ENCODE measurements at places on chromosomes 13 and 19. TPM values are rescaled to one million over a fixed set of nuclear protein-coding genes. Genes with fewer than 3 reads are reported as not detected.

Gene SLITRK5
- total RNA-seq = not detected

Gene ZNF730
- 1.6 TPM for total RNA-seq

Gene MYO16
- total RNA-seq = 1.1 TPM

Gene STOML3
- total RNA-seq = not detected

Gene RUBCNL
- total RNA-seq = 1.1 TPM

Gene PRRG2
- 1.5 TPM for total RNA-seq

Gene IRGC
- total RNA-seq = not detected

Gene ENOX1
- not detected for total RNA-seq

Gene CBARP
- 0.14 TPM for total RNA-seq

Gene NCCRP1
- total RNA-seq = not detected

Gene GJB6
- total RNA-seq = 5.1 TPM

Gene NDUFA11
- 187 TPM for total RNA-seq

Gene ZNF837
- 3.5 TPM for total RNA-seq
